Bronchial epithelial cell (primary cell): ENCODE measurements at places on chromosomes 5 and 9. TPM values are rescaled to one million over a fixed set of nuclear protein-coding genes. Genes with fewer than 3 reads are reported as not detected.

GRCh38 chr5:53330491-53330890 lies 149.9 kb upstream of the FST start:
- no peak for DNase-seq

GRCh38 chr5:35879649-35880048 lies 23.0 kb downstream of the IL7R start:
- DNase-seq, result no peak

Gene C9
- not detected in 2 replicates for total RNA-seq

Gene SNX30
- total RNA-seq, result 7.0 and 13.2 TPM in 2 replicates

Gene CRB2
- not detected in 2 replicates for total RNA-seq

DNA sequence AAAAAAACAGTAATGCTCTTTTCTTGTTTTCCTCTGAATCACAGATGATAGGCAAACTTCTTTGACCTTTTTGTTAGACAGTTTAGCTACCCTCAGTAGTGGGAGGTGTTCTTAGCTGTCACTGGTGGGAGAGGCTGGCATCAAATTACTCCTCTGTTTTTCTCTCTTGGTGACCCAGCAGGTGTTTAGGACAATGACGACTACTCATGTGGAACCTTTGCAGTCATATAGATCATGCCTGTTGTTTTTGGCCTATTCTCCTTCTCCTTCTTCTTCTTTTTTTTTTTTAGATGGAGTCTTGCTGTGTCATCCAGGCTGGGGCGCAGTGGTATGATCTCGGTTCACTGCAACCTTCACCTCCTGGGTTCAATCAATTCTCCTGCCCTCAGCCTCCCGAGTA lies 15.4 kb upstream of the NPR2 start:
- DNase-seq, result no peak

Gene IRX2
- total RNA-seq, result 11.3 and 14.0 TPM in 2 replicates

Gene TNFSF8
- total RNA-seq, result not detected in 2 replicates

Gene LCN9
- not detected in 2 replicates for total RNA-seq

Gene PAX5
- not detected in 2 replicates for total RNA-seq

- no peak for DNase-seq
These were observed 82.0 kb upstream of the ORM1 start for GRCh38 chr9:114240647-114241558.

DNA sequence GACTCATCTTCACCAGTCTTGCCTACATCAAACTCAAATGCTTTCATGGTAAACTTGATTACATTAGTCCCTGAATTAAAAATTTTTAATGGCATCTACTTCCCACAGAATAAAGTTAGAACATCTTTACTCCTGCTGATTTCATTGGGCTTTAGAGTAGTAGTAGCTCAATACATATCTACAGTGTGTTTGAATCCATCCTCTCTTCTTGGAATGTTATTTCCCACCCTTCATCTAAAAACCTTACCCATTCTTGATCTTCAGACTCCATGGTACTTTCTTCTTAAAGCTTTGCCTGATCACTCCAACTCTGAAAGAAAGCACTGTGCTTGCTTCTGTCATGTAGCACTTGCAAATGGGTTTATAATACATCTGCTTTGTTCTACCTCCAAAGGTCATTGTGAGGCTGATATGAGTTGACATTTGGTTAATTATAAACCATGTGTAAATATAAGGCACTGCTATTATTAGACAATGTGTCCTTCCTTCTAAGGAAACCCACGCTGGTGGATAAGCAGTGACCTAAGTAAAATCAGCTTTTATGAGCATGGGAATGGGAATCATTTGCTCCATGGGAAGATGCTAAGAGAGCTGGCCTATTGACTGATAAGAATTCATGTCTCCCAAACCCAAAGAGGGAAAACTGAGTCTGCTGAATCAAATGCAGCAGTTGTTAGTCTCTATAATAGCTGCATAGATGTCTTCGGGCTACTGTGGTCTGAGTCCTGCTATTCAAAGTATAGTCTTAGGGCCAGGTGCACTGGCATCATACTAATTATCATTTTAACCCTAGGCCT lies 7.5 kb upstream of the PRLR start:
- DNase-seq, result no peak

GRCh38 chr9:86771420-86771819 lies 175.9 kb downstream of the GAS1 start:
- DNase-seq, result no peak

Gene LOX
- 1.4 and 1.8 TPM in 2 replicates for total RNA-seq

DNA sequence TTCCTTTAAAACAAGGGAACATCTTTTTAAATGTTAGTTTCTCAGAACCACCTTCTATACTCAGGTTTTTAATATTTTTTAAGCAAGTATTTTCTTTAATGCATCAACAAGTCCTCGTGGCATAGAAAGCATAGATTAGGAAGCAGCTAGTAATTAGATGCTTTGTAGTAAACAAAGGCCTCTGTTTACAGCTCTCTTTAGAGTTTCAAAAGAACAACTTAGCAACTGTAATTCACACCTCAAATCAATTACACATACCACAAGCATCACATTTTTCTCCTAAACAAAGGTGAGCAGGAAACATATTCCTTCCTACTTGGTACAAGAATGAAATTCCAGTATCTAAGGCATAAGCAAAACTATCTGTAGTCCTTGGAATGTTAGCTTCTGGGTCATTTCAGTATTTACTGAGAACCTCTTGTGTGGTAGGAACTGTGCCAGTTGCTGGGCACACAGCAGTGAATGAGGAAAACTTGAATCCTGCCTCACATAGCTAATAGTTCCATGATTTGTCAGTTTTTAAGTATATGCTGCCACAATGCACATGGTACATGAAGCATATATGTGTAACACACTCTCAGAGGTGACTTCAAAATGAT lies 249.1 kb downstream of the CEMIP2 start:
- no peak for DNase-seq
